DMS153 (cell line): ENCODE measurements at places on chromosomes 11 and 22.

DNA sequence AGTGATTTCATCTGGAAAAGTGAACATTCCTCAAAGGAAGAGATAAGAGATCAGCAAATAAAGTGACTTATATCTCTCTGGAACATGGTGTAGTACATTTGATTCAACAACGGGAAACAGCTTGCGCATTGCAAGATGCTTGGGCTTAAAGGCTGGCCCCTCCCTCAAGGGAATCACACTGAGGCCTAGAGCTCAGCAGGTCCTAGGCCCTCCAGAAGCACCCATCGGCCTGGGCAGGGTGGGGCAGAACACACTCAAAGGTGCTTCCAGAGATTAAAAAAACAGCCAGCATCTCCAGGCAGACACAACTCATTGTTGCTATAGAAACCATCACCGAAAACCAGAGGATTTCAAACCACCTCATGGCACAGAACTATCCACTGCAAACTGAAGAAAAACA is 69.0 kb upstream of the ARFGAP3 start:
- no peak for DNase-seq

- DNase-seq: no peak
These were observed at the start of gene ANGPTL5 for GRCh38 chr11:101916422-101916821. TSS of gene ANGPTL5 (minus strand) at chr11:101916522. CDS start at chr11:101907909, 8,613 bp downstream.

GRCh38 chr11:63805844-63806415 is 7.3 kb upstream of the SPINDOC start:
- no peak for DNase-seq

GRCh38 chr11:34261095-34261494 is 96.7 kb downstream of the ABTB2 start:
- no peak for DNase-seq

- no peak for DNase-seq
These were observed 102.4 kb downstream of the MICAL2 start for GRCh38 chr11:12212821-12213185.
